Stimulated activated CD8-positive, alpha-beta memory T cell treated with anti-CD3 and anti-CD28 coated beads, Interleukin-12 subunit alpha, Interleukin-12 subunit beta, amount 100 ng/mL, for 4 hours (primary cell): ENCODE measurements at places on chromosomes 12 and 14.

GRCh38 chr14:36525746-36526099, 5.7 kb upstream of the NKX2-1 start:
- no peak for DNase-seq

- no peak for DNase-seq
Measured at GRCh38 chr12:116933091-116933490, 22.3 kb downstream of the FBXW8 start.

DNA sequence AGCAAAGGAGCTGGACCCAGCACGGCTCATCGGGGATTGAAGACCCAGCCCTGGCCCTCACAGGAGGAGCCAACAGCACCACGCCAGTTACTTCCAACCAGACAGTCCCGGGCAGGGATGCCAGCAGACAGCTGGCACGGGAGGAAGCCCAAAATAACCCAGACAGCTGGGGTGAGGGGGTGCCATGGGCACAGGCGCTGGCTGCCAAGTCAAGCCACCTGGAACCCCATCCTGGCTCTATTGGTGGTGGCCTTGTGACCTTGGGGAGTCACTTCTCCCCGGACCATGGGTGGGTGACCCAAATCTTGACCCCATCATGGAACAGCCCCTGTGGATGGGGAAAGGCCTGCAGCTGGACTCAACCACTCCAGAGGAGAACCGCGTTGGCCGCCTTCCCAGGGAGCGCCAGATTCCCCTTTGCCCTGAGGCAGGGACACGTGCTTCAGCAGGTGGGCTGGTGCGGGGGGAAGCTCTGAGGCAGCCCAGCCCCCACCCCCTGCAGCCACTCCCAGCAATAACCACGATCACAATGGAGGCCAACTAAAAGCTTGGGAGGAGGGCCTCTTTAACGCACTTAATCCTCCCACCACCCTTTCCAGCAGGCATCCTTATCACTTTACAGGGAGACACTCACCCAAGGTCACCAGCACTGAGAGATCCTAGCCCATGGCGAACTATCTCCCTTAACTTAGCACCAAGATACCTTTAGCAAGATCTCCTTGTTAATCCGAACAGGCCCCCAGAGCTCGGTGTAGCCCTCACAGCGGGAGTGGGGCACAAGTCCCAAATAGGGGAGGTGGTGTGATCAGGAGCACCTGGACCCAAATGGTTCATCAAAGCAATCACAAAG, 4.7 kb upstream of the RHOF start:
- no peak for DNase-seq

GRCh38 chr12:65868133-65868705, 43.9 kb downstream of the HMGA2 start:
- no peak for DNase-seq

- no peak for DNase-seq
Measured at GRCh38 chr14:55977392-55978150, 140.6 kb upstream of the PELI2 start.

GRCh38 chr14:81435048-81435390, 34.9 kb upstream of the STON2 start:
- DNase-seq, result no peak

DNA sequence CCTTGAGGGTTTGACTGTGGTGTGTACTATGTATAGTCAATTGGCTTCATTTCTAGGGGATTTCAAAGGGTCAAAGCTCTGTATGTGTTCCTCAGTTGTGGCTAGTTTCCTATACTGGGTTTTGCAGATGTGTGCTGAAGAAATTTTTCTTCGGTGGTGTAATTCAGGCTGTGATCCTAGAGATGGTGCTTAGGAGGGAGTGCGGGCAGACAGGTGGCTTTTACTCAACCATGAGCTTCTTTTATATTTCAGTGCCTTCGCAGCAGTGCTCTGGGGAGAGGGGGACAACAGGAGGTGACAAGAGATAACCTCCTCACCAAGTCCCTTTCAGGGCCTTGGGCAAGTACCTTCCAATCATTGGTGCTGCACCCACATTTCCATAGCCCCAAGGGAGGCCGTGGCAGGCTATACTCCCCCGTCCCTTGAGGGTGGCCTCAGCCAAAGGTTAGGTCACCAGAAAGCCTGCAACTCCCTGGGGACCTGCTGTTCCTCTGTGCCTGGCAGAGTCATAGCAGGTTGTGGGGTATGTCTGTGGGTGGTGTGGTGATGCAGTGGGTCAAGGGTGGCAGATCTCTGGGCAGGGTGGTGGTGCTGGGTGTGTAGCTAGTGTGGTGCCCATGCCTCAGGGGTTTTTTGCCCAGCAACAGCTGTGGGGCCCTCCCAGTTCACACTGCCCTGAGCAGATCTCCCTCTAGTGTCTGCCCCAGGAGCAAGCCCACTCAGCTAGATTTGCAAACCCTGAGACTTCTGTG, 37.0 kb upstream of the TMX1 start:
- no peak for DNase-seq

GRCh38 chr12:106025129-106025528, 113.6 kb downstream of the NUAK1 start:
- no peak for DNase-seq

- DNase-seq, result no peak
Measured at GRCh38 chr14:50340963-50341362, 28.8 kb downstream of the DMAC2L start.
